CD4-positive, alpha-beta T cell treated with Interleukin-17A for 1 hour (primary cell): ENCODE measurements at places on chromosomes 7 and 10.

DNA sequence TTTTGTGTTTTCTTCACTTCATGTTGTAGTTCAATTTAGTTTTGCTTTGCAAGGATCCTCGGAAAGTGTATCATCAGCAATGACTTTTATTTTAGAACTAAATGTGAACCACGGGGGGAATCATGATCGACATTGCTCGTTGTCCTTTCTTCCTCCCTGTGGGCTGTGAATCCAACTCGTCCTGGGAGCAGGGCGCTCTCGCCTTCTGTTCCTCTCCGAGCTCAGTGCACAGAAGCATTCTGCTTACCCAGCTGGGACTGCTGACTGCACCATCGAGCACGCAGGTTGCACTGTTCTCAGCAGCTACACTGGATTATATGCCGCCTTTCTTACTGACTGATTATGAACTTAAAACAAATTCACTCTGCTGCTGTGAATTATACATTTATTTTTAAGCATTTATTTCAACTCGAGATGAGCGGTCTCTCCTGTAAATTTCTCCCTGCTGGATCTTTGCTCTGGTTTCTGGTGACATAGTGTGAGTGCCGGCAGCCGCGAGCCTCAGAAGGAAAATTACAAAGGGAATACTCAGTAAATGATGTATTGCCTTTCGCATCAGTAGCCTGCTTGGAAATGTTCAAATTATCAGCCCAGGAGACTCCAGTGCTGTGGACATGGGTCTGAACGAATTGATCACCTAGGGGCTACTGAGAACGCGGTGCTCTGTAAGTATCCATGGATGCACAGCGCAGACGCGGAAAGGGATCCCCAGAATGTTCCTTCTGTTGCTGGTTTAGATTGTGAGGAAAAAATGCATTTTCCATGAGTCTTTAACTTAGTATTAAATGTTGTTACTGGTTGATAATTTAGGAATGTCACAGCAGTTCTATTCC is 92.6 kb downstream of the PTPRE start:
- DNase-seq, result no peak

DNA sequence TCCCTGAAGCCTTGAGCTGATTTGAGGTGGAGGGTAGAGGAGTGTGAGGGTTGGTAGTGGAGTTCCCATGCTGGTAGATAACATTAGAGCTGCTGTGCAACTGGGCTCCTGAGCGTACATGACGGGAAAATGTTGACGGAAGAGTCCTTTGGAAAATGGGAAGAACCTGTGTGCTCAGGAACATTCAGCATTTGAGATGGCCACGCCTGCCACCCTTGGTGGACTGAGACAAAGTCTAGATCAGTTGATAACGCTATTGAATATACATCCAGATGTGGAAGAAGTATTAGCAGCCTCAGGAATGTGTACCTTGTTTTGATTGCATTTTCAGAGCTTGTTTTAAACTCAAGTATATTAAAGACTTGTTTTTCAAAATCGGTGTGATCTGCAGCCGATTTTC is 16.1 kb downstream of the PCBD1 start:
- DNase-seq, result no peak

GRCh38 chr10:112782200-112782907 is 167.7 kb upstream of the TCF7L2 start:
- DNase-seq, result no peak

DNA sequence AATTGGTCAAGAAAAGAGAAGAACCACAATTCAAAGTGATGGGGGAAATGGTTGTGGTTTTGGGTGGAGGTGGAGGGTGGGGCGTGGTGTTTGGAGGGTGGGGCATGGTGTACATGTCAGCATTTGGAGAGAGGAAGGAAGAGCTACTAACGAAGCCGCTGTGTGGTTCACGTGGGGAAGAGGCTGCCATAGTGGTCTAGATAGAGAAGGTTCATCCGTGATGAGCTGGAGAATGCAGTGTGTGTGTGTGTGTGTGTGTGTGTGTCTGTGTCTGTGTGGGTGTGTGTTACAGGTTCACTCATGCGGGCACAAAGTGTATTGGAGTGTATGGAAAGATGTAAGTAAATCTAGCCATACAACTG is 6.1 kb upstream of the VCL start:
- DNase-seq, result peak; percentile 90

DNA sequence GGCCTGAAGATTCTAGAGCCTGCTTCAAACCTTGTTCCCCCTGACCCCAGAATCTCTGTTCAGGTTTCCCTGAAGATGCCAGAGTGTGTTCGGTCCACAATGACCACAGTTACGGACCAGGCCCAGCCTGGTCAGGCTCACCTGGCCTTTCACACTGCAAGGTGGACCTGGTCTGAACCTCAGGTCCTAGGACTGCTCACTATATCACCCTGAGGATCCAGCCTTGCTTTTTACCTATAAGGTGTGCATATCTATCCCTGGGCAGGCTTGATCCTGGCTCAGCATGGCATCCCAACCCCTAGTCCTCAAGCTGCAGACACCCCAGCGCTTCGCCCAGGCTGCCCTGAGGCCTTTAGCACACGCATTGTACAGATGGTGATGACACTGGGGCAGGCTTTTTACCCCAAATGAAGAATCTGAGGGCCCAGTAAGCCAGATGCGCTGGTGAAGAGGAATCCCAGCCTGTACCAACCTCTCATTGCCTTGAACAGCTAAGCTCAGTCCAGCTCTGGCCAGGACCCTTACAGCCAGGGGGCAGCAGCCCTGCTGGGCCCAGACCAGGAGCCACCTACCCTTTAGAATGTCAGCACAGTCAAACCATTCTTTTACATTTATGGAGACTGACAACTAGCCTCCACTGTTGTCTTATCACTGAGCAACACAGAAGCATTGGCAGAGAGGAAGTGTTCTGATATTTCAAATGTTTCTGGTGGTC is 28.0 kb downstream of the MAT1A start:
- DNase-seq, result no peak

DNA sequence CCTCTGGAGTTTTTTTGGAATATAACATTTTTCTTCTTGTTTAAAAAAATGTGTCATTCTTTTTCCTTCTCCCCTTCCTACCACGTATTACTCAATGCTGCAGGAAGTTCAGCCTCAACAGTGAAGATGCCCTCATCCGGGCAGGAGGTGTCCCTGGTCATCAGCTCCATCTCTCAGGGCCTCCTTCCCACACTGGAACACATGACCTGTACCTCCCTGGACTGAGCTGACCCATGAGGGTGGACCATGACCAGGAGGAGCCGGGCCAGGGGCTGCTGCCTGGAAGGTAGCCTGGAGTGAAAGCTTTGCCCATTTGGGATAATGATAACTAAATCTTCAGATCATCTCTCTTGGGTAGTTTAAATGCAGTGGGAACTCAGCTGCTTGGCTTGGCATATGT is 316.5 kb upstream of the ZMIZ1 start:
- DNase-seq, result no peak

- no peak for DNase-seq
Observed at GRCh38 chr10:98519841-98520240, 73.1 kb upstream of the HPS1 start.

GRCh38 chr10:13658264-13658663 is 71.5 kb downstream of the PRPF18 start:
- no peak for DNase-seq

DNA sequence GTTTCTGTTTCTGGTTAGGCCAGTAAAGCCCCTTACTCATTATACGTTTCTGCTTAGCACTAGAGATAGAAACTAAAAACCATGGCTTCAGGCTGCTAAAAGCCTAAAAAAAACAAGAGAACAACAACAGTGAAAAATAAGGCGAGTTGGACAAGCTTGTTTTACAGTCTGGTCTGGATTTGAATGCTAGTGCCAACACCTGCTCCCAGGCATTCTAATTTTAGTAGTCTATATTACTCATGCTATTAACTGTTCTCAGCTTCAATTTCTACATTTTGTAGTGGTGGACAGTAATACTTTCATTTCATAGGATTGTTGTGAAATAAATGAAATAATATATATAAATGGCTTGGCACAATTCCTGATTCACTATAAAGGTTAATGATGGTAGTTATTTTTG is 108.5 kb downstream of the HBP1 start:
- DNase-seq, result no peak

- DNase-seq, result no peak
Observed at GRCh38 chr10:89609833-89610346, 35.2 kb downstream of the PANK1 start.

GRCh38 chr10:11548768-11549099 is 62.7 kb downstream of the USP6NL start:
- no peak for DNase-seq

- DNase-seq, result no peak
Observed at GRCh38 chr7:42479816-42480633, 243.0 kb upstream of the GLI3 start.

GRCh38 chr7:90178679-90179278 is 24.5 kb downstream of the STEAP1 start:
- no peak for DNase-seq

DNA sequence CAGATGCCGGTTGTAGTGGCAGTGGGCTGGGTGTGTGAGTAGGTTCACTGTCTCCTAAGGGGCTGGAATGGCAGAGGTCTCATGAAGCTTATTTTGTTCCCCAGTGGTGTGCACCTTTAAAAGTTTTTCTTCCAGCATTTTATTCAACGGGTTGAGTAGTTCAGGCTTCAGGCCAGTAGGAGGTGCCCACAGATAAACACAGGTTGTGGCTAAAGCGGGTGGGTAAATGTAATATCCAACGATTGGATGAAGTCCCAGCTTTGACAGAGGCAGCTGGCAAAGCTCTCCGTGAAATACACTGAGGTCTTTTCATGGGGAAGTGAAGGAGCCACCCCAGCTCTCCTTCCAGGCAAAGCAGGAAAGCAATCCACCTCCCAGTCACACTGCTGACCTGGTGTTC is 339.8 kb upstream of the LRRTM3 start:
- DNase-seq, result no peak

DNA sequence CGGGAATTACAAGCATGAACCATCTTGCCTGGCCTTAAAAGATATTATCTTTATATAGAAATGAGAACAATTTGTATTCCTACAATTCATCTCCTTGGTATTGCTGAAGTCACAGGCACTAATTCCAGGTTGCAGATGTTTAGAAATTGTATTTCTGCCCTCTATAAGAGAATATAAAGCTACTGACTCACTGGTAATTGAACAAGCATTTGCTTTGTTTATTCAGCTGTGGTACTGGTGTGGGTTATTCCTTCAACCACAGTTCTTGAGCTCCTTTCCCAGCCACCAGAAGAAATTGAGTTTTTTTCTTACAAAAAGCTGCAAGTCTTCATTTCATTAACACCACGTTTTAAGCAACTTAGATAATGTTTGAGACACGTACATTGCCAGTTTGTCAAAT is 29.0 kb upstream of the MPP7 start:
- peak; percentile 61 for DNase-seq

GRCh38 chr10:99292159-99292558 is 37.0 kb upstream of the CNNM1 start:
- DNase-seq, result no peak

GRCh38 chr7:94877731-94878670 is 29.4 kb upstream of the PPP1R9A start:
- DNase-seq, result no peak

- DNase-seq, result no peak
Observed at GRCh38 chr7:110607050-110607857, 483.7 kb upstream of the LRRN3 start.

GRCh38 chr10:77485847-77486246 is 151.8 kb downstream of the KCNMA1 start:
- no peak for DNase-seq

GRCh38 chr7:108093851-108094331 is 36.3 kb downstream of the LAMB4 start:
- DNase-seq, result no peak

DNA sequence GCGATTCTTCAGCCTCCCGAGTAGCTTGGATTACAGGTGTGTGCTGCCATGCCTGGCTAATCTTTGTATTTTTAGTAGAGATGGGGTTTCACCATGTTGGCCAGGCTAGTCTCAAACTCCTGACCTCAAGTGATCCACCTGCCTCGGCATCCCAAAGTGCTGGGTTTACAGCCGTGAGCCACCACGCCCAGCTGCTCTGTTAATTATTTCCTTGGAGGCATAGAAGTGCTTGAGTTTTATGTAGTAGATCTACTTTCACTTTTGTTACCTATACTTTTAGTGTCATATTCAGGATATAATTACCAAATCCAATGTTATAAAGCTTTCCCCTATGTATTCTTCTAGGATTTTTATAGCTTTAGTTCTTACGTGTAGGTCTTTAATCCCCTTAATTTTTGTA is 1093.0 kb downstream of the GATA3 start:
- DNase-seq, result no peak

DNA sequence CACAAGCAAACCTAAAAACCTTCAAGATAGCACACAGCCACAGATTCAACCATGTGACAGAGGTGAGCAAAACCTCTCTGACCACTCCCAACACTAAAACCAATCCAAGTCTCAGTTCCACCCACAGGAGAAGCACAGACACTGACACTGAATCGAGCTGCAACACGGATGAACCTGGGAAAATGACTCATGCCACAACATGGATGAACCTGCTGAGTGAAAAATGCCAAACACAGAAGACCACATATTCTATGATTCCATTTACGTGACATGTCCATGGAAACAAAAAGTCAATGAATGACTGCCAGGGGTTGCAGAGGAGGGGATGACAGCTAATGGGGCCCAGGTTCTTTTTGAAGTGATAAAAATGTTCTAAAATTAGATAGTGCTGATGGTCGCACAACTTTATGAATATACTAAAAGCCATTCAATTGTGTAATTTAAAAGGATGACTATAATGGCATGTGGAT is 22.0 kb downstream of the CYTH3 start:
- no peak for DNase-seq

DNA sequence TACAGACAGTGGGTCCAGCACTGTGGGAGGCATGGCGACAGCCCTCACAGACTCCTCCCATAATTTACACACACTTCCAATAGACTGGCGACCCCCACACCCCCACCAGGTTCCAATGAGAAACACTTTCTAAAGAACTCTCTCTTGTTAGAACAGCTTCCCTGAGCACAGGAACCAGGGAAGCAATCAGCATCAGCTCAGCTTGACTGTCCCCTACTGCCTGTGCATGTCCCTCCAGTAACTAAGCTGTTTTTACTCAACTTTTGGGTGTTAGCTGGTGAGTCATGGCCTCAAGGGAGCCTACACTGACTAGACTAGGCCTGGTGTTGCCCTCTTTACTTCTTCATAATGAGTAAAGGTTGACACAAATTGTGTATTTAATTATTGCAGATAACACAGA is 32.6 kb upstream of the HERPUD2 start:
- DNase-seq, result no peak

- DNase-seq, result no peak
Observed at GRCh38 chr10:118041316-118041715, 5.4 kb downstream of the RAB11FIP2 start.

DNA sequence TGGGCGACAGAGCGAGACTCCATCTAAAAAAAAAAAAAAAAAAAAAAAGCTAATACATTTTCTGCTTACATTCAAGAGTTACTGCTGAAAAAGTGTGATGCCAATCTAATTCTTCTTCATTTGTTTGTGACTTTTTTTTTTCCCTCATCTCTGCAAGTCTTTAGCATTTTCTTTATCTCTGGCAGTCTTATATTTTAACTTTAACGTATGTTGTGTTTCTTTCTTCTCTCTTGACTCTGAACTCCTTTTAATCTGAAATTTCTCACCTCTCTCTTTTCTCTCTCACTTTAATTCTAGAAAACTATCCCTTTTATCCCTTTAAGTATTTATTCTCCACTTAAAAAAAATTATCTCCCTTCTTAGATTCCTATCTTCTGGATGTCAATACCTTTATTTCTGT is 146.5 kb downstream of the JMJD1C start:
- no peak for DNase-seq

- DNase-seq, result no peak
Observed at GRCh38 chr7:27156508-27156898, at the start of gene HOXA7. TSS of gene HOXA7 (minus strand) at chr7:27156675. CDS start at chr7:27156545, 130 bp downstream.

- no peak for DNase-seq
Observed at GRCh38 chr7:116952635-116953371, 498 bp upstream of the ST7 start.

- no peak for DNase-seq
Observed at GRCh38 chr10:102600816-102601215, 43.5 kb upstream of the TRIM8 start.
